ENCODE measurements at places on chromosomes 2 and 18.

DNA sequence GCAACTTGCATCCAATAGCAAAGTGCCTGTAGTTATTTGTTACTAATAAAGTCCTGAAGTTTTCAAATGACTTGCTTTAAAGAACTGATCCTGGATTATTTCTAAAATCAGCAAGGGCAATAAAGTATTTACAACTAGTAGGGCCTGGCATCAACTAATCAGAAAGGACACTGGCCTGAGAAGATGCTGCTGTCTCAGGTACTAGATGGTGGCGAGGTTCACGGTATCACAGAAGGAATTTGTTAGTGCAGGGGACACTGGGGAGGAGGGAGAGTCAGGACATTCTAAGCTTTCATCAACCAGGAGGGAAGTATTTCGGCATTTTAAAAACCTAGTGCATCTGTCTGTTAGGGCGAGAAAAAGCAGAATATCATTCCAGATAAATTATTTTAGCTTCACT lies 440.2 kb upstream of the LYPD1 start:
- DNase-seq: no peak

DNA sequence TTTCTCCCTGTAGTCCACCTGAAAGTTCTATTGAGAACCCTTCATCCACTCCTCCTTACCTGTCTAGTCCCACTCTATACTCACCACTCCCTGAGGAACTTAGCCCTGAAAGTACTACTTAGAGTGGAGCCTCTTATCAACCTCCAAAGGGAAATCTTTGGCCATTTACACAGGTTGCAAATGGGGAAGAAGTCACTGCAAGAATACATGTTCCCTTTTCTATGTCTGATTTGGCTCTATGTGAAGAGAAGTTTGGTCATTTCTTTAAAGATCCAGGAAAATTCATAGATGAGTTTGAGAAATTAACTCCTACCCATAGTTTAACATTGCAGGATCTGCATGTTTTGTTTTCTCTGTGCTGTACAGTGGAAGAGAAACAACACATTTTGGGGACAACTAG lies 22.9 kb upstream of the MGAT4A start:
- no peak for DNase-seq

DNA sequence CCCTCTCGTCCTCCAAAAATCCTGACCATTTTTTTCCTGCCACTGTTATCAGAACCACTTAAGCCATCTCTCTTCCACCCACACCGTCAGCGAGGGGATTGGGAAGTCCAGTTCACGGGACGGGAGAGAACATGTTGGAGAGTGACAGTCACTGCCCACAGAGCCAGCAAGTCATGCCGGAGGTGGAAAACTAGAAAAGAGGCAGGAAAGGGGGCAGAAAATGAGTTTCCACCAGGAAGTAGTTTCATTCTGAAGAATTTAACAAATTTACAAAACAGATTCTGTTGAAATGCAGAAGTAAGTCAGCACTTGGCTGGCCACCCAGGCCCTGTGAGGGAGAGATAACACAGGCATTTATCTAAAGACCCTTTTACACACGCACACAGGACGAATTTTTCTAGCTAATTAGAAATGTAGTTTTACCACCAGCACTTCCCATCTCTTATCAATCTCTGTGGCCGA lies 431.3 kb downstream of the TSN start:
- no peak for DNase-seq

GRCh38 chr18:12315911-12316310 lies 7.9 kb downstream of the TUBB6 start:
- DNase-seq: no peak

DNA sequence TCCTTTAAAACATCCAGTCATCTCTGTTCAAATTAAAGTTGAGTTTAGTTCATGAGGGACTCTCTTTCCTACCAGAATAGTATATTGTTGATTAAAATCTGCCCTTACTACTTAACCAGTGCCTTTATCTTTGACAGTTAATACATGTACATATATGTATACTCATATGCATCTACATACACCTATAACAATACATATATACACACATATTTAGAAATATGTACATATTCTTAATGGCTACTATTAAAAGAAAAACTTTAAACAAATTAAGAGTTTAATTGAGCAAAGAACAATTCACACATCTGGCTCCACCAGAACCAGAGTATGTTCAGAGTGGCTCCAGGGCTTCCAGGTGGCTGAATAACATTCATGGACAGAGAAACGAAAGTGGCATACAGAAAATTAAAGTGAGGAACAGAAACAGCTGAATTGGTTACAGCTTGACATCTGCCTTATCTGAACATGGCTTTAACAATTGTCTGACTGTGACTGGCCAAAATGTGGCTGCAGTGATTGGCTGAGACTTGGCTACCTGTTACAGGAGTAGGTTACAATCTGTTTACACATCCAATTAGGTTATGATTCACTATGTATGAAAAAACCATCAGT lies 38.8 kb downstream of the ZNF519 start:
- DNase-seq: no peak

GRCh38 chr2:54639609-54640008 lies 83.9 kb upstream of the EML6 start:
- no peak for DNase-seq

DNA sequence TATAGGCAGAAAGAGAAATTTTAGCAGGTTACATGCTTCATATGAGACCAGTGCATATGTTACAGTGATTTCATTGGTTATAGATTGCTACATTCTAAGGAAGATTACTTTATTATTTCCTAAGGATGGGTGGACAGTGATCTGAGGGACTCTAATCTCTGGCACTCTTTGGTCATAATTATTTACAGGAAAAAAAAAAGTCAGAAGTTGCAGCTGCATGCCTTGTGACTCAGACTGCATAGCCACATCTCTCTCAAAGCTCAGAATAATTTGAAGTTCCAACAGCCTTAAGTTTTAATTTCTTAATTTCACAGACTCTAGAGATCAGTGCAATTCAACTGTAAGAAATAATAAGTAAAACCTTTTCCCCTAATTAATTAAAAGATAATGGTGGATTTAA lies 27.1 kb upstream of the BARD1 start:
- DNase-seq: no peak

DNA sequence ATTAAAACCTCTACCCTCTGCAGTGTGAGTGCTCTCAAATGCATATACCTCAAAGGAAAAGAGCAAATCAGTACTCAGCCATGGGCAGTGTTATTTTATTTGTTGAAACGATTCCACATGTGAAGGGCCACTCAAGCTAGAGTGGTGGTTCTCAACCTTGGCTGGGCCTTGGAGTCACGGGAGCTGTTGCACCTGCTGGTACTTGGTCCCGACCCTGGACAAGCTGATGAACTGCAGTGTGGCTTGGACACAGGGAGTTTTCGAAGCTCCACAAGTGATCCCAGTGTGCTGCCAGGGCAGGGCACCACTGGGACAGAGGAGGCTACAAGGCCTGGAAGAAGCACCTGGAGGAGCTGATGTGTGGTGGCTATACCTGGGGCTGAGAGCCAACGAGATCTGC lies 19.7 kb downstream of the GNLY start:
- no peak for DNase-seq

GRCh38 chr2:102063487-102063911 lies 71.7 kb downstream of the IL1R2 start:
- DNase-seq: no peak

DNA sequence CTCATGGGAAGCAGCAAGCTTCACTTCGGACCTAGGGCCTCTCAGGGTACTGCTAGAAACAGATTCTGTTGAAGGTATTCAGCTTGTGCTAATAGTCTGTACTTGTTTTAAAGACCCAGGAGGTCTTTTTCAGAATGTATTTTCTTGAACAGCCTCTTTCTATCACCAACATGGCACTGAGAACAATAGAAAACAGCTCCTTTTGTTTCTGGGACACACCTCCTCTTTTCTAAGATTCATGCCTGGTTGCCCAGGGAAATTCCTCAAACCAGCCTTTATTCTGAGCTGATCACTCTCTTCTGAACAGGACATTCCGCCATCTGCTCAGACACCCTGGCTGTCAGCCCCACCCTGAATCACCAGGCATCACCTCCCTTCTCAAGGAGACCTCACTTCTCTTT lies 389.6 kb downstream of the TGIF1 start:
- DNase-seq: no peak

- no peak for DNase-seq
Measured at GRCh38 chr2:191245869-191246531, 796 bp downstream of the MYO1B start.

- no peak for DNase-seq
Measured at GRCh38 chr2:20421988-20422370, 24.9 kb upstream of the RHOB start.

GRCh38 chr2:215711471-215712034 lies 275.7 kb upstream of the FN1 start:
- DNase-seq: no peak

GRCh38 chr2:144120487-144120886 lies 399.4 kb downstream of the ZEB2 start:
- no peak for DNase-seq

DNA sequence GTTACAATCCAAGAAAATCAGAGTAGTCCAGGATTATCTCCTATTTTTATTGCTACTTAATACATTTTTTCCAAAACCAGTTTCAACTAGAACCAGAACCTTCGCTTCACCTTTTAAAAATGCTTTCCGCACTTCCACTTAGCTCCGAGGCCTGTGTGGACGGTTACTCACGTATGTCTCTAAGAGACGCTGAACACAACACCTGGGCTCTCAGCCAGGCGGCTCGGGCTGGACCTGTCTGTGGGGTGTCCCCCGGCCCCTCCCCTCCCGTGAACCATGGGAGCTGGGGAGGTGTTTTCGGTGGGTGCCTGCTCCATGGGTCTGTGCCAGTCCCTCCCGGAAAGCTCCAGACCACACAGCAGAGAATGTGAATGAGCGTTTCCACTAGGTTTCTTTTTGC lies 223.8 kb downstream of the GLI2 start:
- DNase-seq: no peak

- DNase-seq: no peak
Measured at GRCh38 chr2:40128796-40129195, 323.1 kb downstream of the SLC8A1 start.

DNA sequence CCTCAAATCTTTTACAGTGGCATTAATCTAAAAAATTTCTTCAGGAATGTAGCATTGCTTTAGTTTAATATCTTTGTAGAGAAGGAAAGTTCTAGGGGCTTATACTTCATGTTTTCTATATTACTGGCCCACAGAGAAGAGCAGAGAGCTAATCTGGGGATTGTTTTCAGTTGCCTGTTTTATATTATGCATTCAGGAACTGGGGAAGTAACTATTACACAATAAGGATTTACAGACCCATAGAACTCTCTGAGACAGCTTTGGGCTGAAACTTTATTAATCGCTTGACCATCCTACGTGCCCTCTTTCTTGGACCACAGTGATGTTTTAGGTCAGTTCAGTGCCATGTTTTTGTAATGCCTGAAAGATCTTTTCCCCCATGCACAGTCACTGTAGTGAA lies 29.9 kb downstream of the BIRC6 start:
- no peak for DNase-seq

- no peak for DNase-seq
Measured at GRCh38 chr2:95056044-95056443, 30.5 kb downstream of the MAL start.

DNA sequence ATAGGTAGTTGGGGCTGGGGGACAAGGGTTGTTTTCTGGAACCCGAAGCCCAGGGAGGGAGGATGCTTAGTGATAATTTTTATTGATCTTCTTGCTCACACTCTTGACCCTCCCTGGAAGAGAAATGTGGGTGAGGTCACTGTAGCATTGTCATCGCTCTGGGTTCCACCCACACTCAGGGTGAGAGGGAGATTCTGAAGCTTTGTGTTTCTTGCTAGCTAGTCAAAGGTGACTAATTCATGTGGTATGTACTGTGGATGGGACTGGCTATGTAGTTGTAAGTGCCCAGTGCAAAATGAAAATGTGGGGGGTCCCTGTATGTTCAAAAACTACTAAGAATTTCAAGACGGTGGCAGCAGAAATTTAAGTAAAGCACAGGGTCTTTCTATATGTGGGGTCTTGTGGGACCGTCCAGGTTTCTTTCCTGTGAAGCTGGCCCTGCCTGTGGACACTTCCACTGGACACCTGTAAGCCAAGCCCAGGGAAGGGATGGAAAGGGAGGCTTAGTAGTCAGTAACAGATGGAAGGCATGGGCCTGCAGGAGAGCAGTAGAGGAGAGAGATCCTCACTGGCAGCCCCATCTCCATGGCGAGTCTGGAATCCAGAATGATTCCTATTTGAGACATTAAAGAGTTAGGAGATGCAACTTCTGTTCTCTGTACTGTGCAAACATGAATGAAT lies 35.0 kb downstream of the TSN start:
- DNase-seq: no peak

GRCh38 chr18:78538669-78539440 lies 440.8 kb upstream of the SALL3 start:
- no peak for DNase-seq

DNA sequence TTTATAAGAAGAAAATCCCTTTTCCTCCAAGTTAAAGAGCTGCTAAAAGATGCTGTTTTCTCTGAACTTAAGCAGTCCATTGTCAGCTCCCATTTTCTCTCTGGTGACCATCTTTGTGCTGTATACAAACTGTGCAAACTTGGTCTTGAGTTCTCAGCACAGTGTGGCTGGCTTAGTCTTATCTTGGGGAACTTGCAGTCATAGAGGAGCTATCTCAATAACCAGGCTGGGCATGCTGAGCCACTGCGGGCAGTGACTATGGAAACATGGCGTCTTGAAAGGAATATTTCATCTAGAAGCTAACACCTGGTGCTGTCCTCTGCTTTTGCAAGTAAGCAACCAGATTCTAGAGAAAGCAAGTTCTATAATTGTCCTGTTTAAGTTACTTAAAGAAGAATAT lies 1334.4 kb upstream of the CELF4 start:
- no peak for DNase-seq
